Stimulated activated CD8-positive, alpha-beta memory T cell treated with anti-CD3 and anti-CD28 coated beads, Interleukin-15, amount 100 ng/mL, for 4 hours (primary cell): ENCODE measurements at places on chromosomes 12 and 14.

DNA sequence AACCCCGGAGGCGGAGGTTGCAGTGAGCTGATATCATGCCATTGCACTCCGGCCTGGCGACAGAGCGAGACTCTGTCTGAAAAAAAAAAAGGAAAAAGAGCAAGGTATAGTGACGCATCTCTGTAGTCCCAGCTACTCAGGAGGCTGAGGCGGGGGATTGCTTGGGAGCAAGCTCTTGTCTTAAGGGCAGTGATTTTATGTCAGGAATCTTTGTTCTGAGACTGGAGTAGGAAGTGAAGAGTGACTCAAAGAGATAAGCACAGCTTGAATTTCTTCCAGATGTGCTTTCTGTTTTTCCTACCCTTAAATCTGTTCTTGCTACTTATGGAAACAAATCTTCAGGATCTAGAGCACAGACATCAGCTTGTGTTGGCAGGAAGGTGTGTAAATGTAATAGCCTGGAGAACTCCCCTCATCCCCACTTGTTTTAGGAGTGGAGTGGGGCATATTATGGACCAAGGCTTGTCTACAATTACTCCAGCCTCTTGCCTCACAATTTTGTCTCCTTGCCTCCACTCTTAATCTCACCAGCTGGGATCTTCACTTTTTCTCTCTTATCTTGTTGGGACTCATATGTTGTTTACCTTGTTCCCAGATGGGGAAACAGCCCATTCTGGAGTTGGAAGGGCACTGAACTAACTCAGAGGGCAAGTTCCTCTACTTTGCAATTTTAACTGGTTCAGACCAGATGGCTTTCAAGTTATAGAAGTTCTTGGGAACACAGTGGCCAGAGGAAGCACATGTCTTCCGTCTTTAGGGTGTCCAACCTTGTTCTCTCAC is 7.5 kb downstream of the TMED2 start:
- DNase-seq, result no peak

DNA sequence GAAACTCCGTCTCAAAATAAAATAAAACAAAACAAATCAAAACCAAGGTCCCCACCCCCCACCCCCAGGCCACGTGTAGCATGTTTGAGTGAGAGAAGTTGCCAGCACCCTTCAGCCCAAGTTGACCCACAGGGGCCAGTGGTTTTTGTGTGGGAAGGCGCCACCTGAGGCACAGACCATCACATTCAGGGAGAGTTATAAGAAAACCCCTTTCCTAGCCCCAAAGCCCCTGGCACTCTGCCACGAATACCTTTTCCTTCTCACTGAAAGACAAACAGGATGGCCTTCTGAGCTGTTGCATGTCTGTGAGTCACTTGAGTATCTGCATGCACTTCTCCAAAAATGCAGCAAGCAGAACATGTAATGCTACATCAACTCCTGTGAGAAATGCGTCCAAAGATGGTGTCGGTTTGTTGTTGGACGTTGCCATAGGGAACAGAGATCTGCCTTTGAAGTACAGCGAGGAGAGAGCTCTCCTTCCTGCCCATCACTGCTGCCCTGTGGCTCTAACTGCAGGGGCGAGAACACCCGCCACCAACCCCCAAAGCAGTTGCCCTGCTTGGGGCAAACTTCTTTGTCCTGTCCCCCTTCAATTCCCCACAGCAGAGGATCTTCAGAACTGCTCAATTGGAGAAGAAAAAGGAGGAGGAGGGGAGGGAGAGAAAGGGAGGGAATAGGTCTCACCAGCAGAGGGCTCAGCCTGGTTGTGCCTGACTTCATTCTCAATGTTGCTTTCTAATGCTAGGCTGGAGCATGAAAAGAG is 2.7 kb upstream of the TRAF3 start:
- DNase-seq, result peak; percentile 13

- no peak for DNase-seq
Measured at GRCh38 chr14:101114726-101115515, 211.4 kb upstream of the RTL1 start.

GRCh38 chr14:39680777-39681176 is 248.5 kb upstream of the FBXO33 start:
- no peak for DNase-seq

DNA sequence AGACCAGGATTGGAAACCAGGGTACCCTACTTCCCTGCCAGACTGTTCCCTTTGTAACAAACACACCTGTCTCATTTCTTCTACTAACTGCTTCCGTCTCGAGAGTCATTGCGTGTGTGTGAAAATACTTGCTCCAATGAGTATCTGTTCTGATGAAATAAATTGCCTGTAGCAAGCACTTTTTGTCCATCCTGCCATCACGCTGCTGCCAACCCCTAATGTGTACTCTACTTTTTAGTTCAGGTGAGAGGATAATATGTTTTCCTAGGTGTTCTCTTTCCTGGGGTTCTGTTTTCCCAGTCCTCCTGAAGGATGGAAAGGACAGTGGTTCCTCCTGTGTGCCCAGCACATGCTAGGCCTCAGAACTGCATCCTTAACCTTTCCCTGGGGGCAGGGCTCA is 1.0 kb downstream of the TUNAR start:
- no peak for DNase-seq
